Left ventricle myocardium superior (tissue), 1 donor: ENCODE measurements at places on chromosomes 13 and 19. TPM values are rescaled to one million over a fixed set of nuclear protein-coding genes. Genes with fewer than 3 reads are reported as not detected.

The NLRP11 gene
- total RNA-seq: not detected

GRCh38 chr13:43081866-43082265, 58.5 kb downstream of the DNAJC15 start:
- no peak for DNase-seq

The PPP6R1 gene
- 39.2 TPM for total RNA-seq

DNA sequence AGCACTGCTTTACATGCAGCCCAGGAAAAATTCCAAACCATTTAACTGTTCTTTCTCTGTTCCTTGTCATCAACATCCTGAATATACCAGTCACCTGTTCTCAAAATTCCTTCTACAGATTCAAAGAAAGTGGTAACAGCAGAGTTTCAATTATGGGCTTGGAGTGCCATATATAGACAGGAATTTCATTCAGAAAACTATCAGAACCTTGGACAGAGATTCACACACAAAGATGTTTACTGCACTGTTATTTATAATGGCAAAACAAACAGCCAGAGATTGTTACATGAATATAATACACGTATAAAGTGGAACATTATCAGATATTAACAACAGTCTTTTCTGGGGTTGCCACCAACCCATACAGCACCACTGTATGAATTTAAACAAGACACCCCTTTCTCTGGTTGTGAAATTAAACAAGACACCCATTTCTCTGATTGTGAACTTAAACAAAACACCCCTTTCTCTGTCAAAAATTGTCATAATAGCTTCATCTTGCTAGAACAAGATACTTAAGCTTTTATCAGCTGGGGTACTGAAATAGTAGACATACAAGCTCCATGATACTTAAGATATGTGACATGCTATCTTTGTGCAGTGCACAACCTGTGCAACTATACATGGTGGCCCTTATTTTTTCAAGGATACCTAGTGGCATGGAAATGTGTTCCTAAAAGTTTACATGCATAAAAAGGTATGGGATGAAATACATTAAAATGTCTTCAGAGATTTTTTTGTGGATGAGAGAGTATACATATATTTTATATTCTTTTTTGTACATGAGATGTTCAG, 12.6 kb downstream of the CACNA1A start:
- no peak for DNase-seq

- DNase-seq: no peak
Measured at GRCh38 chr13:84352946-84353345, 470.7 kb upstream of the SLITRK1 start.

The C19orf73 gene
- 1.2 TPM for total RNA-seq

The IGSF23 gene
- total RNA-seq: not detected

DNA sequence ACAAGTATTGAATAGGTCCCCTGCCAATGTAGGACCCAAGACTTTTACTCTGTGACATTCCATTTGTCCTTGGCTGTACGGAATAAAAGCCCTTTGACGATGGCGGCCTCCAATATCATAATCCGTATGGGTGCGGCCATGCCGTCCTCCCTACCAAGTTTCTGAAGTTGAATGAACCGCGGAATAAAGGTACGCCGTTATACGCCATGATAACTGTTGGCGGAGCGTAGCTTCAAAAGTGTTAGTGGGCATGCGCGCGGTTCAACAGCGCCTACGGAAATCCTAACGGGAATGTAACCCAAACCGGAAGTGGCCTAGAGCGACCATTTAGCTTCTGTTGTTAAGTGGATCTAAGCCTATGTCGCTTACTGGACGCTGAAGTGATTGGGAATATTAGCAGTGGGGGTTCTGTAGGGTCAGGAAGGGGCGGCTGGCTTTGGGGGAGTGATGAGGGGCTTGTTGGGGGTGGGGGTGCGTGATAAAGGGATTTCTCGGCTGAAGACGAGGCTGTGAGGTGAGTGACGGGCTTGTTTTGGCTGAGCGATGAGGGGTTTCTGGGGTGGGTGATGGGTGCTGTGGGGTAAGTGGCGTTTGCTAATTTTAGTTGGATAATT, at the start of gene ZNF175:
Gene ZNF175 (plus strand): TSS at position 322 of the 614 bp plus-strand sequence. CDS start 2,047 bp downstream, outside the sequence.
- peak; percentile 95 for DNase-seq

GRCh38 chr13:72757792-72758535, 23.7 kb downstream of the DIS3 start:
- no peak for DNase-seq

The ADAMTSL5 gene
- 20.5 TPM for total RNA-seq

DNA sequence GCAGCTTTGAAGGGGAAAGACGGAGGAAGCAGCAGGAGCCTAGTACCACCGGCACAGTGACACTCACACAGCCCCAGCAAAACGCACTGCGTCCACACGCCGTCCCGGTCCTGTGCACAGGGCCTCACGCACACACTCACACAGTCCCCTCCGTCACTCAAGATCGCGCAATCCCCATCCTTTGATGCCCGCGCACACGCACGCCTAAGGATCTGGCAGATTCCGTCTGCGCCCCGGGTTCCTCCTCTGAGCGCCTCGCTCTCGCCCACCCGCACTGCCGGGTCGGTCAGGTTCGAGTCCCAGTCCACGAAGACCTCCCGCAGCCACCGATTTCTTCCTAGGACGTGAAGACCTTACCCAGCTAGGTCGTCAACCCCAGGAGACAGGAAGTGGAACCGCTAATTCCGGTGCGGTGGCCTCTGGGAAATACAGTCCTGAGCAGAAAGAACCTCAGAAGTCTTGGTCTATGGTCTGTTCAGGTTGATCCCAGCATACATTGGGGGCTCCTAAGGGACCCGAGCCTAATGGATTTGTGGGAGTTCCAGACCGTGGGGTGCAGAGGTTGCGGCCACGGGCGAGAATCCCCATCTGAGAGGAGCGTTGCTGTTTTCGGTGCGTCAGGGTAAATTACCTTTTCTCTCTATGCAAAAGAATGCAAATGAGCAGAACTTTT, at the start of gene ZNF780B:
Gene ZNF780B (minus strand): TSS at position 400 of the 673 bp plus-strand sequence. CDS start 5,899 bp downstream, outside the sequence.
- DNase-seq: peak; percentile 63

DNA sequence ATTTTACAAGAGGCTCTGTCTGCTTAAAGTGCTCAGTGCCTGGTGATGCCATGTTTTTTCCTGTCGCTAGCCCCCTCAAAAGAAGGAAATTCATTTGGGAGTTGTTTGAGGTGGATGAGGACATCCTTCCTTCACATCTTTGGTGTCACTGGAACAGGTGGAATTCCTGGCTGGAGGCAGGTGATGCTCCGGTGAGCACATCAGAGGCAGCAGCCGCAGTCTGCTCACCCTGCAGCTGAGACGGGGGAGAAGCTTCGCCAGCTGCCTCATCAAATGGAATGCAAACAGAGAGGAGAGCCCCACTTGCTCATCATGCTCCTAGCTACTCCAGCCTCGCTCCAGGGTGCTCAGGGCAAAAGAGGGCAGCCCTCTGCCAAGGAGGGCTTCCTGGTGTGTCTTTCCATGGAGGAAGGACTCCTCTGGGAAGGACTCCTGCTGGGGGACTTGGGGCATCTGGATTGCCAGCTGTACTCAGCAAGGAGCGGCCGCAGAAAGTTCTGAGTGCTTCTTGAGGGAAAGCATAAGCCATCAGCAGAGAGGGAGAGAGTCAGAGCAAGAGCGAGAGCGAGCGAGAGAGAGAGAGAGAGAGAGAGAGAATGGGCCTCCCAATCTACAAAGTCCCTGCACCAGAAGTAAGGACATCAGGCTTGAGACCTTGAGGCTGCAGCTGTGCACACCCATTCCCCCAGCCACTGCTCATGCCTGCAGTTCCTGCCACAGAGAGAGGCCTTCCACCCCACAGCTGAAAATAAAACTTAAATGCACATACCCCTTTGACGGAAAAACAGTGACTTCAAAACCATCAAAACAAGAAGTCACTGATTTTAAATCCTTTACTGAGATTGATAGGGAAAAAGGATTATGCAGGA, 74.3 kb upstream of the UBL3 start:
- DNase-seq: no peak

DNA sequence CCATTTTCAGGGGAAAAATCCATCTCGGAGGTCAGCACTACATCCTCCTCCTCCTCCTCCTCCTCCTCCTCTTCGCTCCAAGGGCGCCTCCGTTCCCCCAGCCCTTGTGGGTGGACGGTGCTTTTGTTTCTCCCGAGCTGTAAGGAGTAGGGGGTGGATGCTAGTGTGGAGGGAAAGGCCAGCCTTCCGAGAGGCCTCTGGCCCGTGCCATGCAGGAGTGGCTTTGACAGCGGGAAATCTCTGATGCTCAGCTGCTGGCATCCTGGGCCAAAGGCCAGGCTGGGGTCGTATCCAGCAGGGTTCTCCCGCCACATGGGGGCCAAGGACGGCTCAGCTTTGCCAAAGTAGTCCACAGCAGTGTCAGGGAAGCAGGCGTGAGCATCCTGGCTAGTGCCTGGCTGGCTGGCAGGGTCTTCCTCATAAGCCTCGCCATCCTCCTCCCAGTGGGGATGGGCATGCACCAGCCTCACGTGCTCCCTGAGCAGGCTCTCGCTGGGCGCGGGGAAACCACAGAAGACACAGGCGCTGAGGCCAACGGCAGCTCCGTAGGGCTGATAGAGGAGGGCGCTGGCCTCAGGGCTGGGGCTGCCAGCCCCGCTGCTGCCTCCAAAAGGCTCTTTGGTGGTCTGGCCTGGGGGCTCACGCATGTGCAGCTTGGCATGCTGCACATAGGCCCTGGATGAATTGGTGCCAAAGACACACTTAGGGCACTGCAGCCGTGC, 10.5 kb downstream of the WIZ start:
- no peak for DNase-seq

DNA sequence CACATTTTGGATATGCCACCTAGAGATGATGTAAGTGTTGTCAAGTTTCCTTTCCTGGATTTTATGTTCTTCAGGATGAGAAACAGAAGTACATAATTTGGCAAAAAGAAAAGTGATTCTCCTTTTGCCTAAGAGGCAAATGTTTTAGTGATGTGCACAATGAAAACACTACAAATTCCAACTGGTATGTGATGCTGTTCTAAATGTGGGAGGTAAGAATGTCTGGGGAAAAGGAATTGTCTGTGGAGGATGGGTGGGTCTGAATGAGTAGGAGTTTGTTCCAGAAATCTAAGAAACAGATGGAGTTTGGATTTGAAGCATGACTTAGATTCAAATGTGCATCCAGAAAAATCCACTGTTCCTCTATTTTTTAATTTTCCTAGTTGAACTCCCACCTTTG, 473.6 kb upstream of the SPRY2 start:
- DNase-seq: no peak

GRCh38 chr13:32538143-32538620, 413 bp downstream of the N4BP2L2 start:
- peak; percentile 51 for DNase-seq

- DNase-seq: no peak
Measured at GRCh38 chr13:78032132-78032531, 113.5 kb upstream of the EDNRB start.

- DNase-seq: peak; percentile 93
Measured at GRCh38 chr19:9309974-9310446, 372 bp upstream of the ZNF699 start.

- no peak for DNase-seq
Measured at GRCh38 chr19:18172331-18173053, 1.1 kb upstream of the IFI30 start.

DNA sequence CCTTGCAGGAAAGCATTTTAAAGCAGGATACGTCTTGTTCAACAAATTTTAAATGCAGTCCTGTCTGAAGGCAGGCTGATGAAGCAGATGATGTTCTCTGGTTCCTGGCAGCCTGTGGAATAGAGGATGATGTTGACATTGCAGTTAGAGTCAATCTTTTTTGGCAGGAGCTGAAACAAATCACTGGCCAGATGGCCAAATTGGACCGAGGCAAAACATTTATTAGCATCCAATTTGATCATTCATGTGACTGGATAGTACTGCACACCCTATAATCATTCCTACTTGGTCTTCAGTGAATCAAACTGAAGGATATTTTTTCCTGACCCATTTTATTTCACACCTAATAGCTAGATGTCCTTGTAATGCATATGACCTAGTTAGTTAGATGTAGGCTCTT, 172.2 kb upstream of the SLC10A2 start:
- DNase-seq: no peak

DNA sequence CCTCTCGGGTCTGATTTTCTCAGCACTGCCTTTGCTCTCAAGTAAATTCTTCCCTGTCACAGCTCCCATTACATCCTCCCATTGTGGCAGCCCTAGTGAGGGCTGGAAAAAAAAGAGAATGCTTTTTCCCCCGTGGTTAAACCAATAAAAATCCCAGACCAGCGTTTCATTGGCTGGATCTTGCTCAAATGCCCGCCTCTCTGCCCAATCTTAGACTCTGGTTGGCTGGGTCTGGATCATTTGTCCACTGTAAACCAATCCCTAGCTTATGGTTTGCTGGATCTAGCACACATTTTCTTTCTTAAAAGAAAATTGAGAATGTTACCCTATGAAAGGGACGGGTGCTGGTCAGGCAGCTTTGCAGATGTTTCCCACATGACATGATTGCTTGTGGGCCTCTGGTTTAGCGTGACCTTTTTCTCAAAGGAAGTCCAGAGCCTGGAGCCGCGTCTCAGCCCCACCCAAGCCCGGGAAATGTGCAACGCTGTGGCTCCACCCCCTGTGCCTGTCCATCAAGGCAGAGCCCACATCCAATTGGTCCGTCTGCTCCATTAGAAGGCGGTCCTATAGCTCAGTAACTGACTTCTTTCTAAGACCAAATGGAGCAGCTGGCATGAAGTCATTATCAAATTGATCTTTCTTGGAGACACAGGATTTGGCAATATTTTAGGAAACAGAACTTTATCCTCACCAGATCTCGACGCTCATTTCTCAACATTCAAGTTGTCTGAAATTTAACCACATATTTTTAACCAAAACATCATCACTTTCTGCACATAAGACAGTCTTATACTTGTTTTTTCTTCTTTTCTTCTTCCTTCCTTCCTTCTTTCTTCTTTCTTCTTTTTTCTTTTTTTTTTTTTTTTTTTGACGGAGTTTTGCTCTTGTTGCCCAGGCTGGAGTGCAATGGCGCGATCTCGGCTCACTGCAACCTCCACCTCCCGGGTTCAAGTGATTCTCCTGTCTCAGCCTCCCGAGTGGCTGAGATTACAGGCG, 2.6 kb upstream of the MCEMP1 start:
- DNase-seq: peak; percentile 78

DNA sequence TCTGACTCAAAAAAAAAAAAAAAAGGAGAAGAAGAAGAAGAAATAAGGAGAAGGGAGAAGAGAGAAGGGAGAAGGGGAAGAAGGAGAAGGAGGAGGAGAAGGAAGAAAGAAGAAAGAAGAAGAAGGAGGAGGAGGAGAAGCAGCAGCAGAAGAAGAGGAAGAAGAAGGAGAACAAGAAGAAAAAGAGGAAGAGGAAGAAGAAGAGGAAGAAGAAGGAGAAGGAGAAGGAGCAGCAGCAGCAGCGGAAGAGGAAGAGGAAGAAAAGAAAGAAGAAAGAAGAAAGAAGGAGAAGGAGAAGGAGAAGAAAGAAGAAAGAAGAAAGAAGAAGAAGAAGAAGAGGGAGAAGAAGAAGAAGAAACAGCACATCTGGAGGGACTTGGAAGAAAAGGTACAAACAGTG, 4.1 kb upstream of the CNN1 start:
- DNase-seq: no peak

GRCh38 chr19:14070268-14071050, 2.1 kb upstream of the MISP3 start:
- peak; percentile 70 for DNase-seq
